ENCODE measurements at places on chromosomes 11 and 22.

GRCh38 chr11:122732342-122733315 lies 77.1 kb downstream of the UBASH3B start:
- no peak for DNase-seq

DNA sequence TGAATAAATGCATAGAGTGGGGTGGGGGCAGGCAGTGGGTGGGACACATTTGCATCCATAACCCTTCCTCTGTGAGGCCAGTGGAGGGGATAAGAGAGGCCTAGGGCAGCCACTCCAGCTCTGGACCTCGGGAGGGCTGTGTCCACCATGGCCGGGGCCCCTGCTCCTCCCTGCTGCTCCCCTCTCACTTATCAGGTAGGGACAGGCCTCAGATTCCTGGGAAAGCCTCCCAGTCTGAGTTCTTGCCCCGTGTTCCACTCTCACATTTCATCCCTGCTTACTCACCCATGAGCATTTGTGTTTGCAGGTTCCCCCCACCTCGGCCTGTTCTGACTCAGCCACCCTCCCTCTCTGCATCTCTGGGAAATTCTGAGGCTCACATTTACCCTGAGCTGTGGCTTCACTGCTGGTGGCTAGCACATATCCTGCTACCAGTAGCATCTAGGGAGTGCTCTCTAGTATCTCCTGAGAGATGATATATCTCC lies 128.7 kb upstream of the TOP3B start:
- DNase-seq: peak; percentile 16

GRCh38 chr22:38214302-38215056 lies 12.7 kb downstream of the MAFF start:
- no peak for DNase-seq

GRCh38 chr22:20537325-20537756 lies 29.9 kb downstream of the MED15 start:
- no peak for DNase-seq

GRCh38 chr11:86197448-86197847 lies 47.1 kb upstream of the EED start:
- DNase-seq: no peak

DNA sequence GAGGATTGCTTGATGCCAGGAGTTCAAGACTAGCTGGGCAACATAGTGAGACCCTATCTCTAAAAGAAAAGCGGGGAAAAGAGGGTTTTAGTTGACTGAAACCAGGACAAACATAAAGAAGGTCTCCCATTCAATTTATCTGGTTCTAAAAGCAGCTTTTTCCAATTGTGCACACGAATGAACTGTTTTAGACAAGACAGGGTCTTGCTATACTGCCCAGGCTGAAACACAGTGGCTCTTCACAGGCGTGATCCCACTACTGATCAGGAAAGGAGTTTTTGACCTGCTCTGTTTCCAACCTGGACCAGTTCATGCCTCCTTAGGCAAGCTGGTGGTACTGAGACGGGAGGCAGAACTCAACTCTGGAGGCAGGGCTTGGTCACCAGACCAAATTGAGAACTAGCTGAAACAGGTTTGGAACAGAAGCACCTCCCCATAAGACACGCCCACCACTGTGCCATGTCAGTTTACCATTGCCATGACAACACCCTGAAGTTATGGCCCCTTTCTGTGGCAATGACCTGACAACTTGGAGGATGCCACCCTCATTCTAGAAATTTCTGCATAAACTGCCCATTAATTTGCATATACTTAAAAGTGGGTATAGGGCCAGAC lies 2.8 kb upstream of the NUCB2 start:
- DNase-seq: no peak

- no peak for DNase-seq
These were observed 44.6 kb downstream of the COPB1 start for GRCh38 chr11:14454861-14455632.

- no peak for DNase-seq
These were observed 23.9 kb downstream of the IGF2 start for GRCh38 chr11:2115308-2115707.

- no peak for DNase-seq
These were observed 12.7 kb downstream of the PHF21B start for GRCh38 chr22:44997060-44997459.

GRCh38 chr11:79244241-79244772 lies 196.5 kb downstream of the TENM4 start:
- DNase-seq: no peak

DNA sequence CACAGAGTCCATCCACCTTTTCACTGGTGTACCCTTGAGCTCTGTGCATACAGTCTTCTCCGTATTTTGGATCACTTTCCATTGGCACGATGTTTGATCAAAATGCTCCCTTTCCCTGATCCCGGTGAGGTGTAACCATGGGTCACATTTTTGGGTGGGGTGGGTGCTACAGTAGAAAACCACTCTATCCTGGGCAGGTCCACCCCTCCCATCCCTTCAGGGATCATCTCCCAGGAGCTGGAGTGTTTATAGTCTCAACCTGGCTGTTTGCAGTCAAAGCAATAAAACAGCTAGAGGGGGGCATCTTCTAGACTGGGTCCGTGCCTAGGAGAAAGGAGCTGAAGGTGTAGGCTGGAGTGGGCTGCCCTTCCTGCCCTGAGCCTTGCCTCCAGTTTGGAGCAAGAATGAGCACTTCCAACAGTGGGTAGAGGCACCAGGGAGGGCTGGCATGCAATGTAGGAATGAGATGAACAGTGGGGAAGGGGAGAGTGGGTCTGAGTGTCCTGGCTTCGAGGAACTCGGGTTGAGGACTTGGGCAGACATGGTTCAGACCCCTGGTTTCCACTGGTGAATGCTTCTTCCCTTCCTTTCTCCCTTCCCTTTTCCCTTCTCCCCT lies 38.8 kb downstream of the RNF141 start:
- DNase-seq: no peak

- DNase-seq: peak; percentile 21
These were observed 14.0 kb downstream of the PSMD13 start for GRCh38 chr11:250740-251299.

DNA sequence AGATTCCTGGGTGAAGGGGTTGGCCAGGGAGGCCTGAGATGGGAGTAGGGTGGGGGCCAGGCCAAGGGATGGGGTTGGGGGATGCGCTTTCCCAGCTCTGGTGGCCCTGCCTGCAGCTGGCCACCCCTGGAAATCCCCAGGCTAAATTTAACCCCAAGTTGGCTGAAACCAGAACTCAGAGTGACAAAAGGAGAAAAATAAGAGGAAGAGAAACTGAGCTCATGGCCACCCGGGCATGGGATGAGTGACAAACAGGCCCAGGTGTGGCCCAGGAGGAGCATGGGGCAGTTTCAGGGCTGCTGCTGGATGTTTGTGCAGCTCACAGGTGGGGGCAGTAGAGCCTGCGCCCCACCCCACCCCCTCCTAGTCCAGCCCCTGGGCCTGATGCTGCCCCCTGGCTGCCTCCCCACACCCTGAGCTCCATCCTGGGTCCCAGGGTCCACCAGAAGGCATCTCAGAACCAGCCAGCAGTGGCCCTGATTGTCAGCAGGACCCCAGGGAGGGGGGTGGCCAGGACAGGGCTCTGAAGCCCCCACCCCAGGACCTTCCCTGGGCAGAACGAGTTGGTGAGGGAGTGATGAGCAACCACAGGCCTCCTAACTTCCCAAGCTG lies 48.0 kb downstream of the IGLL5 start:
- no peak for DNase-seq

DNA sequence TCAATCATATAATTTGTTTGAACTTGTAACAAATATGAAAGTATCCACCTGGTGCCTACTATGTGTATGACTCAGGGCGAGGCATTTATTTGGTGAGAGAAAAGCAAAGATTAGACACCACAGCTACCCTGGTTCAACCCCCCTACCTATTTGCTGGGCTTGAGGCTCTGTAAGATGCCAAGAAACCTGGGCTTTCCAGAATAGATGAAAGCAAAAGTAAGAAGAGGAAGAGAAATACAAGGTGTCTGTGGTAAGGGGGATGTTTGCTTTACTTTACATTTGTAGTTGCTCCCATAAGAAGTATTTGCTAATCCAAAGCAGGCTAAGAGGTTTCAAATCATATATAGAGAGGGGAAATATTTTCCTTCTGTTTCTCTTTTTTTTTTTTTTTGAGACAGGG lies 61.7 kb downstream of the DDI1 start:
- DNase-seq: no peak

DNA sequence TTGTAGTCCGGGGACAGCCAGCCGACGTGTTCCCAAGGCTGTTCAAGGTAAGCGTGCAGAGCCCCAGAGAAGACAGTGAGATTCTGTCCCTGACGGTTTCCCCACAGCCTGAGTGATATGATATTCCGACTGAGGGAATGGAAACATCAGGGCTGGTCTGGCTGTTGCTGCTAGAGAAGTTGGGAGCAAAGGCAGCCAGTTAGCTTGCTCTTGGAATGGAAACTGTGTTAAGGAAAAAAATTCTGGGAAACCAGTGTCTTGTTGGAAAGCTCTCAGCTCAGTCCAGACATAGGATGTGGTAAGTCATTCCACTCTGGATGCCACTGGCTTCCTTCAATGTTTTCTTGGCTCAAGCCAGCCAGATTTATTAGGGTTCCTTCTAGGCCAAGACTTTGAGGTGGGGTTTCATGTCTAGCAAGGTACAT lies 8.8 kb downstream of the CRY2 start:
- DNase-seq: no peak

GRCh38 chr11:109425554-109425953 lies 3.6 kb downstream of the C11orf87 start:
- no peak for DNase-seq

DNA sequence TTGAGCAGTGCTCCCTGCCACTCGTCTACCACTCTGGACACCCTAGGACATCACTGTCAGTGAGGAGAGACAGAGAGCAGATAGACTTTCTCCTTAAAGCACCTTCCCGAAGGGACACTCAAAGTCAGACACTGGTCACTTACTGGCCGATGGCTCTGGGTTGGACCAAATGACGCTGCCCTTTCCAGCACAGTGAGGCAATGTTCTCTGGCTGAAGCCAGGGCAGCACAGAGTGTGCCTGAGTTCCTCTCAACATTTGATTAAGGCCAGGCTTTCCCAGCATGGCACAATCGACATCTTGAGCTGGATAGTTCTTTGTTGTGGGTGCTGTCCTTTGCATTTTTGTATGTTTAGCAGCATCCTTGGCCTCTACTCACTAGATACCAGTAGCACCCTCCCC lies 206.2 kb downstream of the CSNK2A3 start:
- no peak for DNase-seq

DNA sequence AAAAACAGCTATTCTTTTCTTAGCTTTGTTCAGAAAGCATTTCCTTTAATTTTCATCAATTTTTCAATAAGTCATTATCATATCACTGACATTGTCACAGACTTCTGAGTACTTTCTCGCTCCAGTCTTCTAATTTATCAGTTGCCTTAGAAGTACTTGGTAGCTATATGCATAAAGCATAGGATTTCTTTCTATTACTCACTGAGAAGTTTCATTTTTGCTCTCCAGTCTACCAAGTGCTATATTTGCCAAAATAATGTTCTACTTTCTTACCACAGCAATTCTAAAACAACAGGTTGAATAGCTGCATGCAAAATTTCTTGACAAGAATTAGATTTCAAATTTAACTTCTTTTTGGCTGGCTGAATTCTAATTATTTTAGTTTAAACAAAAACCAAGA lies 116.3 kb downstream of the STK33 start:
- DNase-seq: no peak
